ENCODE measurements at places on chromosomes 6 and 20. TPM values are rescaled to one million over a fixed set of nuclear protein-coding genes. Genes with fewer than 3 reads are reported as not detected.

The CLPSL2 gene
- total RNA-seq: 1.0 TPM

The UBE2C gene
- 139 TPM for total RNA-seq

The RIMS1 gene
- 1.1 TPM for total RNA-seq

The WFDC13 gene
- not detected for total RNA-seq

The RNF217 gene
- total RNA-seq: 24.0 TPM

The ZC3H12D gene
- 0.42 TPM for total RNA-seq

The EYS gene
- total RNA-seq: 0.44 TPM

The COL19A1 gene
- total RNA-seq: 1.5 TPM

DNA sequence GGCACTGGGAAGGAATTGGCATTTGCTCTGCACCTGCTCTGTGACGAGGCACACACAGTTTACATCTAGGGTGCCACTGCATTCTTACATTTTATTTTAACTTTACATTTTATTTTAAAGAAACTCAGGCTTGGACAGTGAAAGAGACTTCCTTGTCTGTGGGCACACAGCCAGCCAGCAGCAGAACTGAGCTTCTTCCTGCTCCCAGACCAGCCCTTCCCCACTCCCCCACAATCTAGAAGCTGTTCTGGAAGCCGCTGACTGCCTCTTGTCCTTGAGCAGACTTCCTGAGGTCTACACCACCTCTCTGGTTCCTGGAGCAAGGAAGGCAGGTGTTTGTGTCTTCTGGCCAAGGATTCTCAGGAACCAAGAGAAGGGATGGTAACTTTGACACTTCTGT is 27.9 kb upstream of the CD93 start:
- DNase-seq: no peak

DNA sequence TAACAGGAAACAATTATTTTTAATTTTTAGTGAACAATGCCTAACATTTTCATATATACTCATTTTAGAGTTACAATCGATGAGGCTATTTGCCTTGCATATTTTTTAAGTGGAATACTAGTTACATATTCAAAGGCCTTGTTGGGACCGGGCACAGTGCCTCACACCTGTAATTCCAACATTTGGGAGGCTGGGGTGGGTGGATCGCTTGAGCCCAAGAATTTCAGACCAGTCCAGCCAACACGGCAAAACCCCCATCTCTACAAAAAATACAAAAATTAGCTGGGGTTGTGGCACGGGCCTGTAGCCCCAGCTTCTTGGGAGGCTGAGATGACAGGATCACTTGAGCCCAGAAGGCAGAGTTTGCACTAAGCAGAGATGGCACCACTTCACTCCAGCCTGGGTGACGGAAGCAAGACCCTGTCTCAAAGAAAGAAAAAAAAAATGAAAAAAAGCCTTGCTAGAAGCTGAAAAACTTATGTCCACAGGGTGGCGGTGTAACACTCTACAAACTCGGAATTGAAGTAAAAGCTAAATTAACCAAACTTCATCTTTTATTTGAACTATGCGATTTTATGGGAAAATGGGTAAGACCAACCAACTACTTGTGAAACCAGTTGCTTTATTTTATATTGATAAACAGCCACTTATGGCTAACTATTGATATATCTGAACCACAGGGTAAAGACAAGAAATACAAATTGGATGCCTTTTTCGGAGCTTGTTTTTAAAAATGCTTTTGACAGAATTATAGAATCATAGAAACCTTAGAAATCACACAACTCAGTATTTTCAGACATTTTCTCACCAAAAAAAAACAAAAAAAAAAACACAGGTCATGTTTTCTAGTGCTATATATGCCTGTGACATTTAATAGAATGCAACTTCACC is 24.1 kb upstream of the ROS1 start:
- DNase-seq: peak; percentile 85

DNA sequence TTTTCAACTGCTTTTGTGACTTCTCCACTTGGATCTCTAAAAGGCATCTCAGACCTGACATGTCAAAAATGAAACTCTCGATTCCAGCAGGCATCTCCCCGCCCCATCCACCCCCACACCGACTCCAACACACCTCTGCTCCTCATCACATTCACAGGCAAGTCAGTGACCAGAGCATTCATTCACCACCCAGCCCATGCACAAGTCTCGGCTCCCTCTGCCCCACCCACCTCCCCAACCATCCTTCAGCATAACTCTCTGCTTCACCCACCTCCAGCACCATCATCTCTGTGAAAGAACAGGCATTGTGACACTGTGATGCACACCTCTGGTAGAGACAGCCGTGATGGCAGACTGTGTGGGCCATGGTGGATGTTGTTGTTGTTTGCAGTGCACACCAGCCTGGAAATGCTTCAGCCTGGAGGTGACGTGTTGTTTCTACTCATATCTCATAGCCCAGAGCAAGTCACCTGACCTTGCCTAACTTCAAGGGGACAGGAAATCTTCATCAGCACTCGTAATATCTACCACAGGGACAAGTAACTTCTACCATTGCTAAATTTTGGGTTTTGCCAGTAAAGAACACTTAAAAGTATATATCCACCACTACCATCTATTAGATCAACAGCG is 56.5 kb downstream of the ANKRD60 start:
- DNase-seq: no peak

GRCh38 chr20:50744143-50744792 is 12.9 kb downstream of the PARD6B start:
- peak; percentile 72 for DNase-seq

DNA sequence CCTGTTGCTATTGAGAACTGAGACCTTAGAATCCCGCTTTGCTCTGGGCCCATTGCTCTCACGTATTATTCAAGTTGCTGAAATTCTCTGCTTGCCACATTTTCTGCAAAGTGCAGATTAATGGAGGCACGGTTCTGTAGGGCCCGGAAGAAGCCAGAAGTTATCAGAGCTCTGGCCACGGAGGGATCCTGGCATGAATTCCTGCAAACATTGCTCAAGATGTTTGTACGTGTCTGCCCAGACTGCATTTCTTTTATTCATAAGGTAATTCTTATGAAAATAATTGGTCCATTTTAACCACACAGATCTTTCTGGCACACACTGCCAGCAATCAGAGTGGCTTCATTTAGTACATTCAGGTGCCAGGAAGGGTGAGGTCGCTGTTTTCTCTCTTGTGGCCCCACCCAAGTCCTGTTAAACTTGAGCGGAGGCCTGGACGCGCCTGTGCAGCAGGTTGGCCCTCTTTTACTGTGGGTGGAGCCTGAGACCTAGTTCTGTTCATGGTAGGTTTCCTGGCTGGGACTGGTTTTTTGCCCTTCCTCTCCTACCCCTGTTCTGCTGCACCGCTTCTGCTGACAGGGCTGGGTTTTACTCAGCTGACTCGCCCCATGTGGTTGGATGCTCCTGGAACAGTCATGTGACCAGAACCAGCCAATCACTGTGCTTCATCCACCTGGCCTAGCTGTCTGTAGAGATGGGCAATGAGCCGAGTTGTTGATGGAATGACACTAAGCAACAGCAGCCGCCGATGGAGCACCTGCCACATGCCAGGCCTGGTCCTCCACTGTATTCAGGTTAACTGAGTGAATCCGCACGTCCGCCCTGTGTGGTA is 230.2 kb downstream of the CDH4 start:
- peak; percentile 38 for DNase-seq

DNA sequence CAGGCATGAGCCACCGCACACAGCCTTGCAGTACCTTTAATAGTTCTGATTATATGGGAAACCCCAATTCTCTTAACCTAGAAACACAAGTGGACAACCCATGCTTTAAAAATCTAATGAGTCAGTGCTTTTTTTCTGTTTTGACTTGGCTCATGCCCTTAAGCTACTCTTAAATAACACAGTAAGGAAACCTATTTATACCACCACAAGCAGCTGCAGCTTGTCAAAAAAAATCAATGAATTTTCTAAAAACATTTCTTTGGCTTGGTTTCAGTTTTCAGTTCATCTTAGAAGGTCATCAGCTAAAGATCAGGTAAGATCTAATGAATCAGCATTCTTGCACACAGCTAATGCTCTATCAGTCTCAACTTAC is 124.1 kb upstream of the DST start:
- DNase-seq: no peak

- no peak for DNase-seq
These were observed 49.9 kb downstream of the SLC35A1 start for GRCh38 chr6:87522686-87523085.

DNA sequence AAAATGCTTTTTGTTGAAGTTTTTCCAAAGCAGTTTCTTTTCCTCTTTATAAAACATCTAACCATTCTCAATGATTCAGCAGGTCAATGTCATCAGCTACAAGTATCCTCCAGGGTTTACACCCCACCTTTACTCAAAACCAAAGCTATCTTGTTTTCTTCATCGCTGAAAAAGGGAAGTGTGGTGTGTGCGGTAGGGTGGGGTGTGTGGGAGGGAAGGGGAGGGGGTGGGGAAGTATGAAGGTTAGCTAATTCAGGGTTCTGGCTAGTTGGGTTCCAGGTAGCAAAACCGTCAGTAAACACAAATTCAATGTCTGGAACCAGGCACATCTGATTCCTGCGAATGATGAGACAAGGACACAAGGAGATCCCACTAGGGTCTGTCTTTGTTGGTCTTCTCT is 189.6 kb downstream of the GJA10 start:
- DNase-seq: no peak

DNA sequence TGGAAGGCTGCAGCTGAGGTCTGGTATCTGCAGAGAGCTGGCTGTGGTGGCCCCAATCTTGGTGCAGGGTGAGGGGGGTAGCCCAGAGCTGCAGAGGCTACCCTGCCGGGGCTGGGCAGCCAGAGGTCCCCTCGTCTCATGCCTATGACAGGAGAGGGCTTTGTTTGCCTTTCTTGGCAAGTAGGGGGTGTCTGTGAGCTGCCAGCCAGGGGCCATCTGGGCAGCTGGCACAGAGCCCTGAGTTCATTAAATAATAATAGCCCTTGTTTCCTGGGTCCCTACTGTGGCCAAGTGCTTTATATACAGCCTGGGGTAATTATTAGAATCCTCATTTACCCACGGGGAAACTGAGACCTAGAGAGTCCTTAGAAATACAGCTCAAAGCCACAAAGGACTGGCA is 66.6 kb downstream of the EZR start:
- DNase-seq: peak; percentile 63

All from endodermal cell (in vitro differentiated cells).